ENCODE measurements at places on chromosomes 7 and 10. TPM values are rescaled to one million over a fixed set of nuclear protein-coding genes. Genes with fewer than 3 reads are reported as not detected.

- no peak for DNase-seq
These were observed 49.9 kb upstream of the NANOS1 start for GRCh38 chr10:118979661-118980060.

ENTPD7 gene
- 6.3 TPM for total RNA-seq

GRCh38 chr7:124276005-124276622 is 243.2 kb upstream of the TMEM229A start:
- peak; percentile 38 for DNase-seq

- DNase-seq = no peak
These were observed 9.8 kb downstream of the CDHR1 start for GRCh38 chr10:84204122-84204521.

CCDC7 gene
- 7.4 TPM for total RNA-seq

DNA sequence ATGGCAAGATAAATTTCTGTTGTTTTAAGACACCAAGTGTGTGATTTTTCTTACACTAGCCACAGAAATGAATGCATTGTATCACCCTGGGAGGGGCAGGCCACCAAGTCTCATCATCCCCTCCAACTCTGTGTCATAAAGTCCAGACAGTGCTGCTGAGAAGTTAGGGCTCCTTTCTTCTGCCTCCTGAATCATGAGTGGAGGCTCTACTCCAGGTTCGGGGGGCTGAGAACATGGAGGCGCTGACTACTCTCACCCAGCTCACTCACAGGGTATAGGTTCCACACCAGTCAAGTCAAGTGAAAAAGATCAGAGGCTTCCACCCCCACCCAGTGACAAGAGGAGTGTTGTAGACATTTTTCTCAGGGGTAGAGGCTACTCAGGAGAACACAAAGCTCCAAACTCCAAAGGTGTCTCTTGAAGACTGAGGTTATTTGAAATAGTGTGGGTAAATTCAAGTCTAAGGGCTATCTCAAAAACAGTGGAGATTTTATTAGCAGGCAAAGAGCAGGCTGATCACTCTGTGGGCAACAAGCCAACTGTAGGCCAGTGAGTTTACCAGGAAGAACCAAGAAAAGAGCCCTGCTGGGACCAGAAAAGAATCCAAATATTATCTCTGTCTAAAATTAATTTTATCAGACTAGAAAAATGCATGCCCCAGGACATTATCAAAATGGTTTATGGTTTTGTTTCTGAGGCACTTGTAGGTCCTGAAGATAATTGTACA is 118.6 kb upstream of the RET start:
- no peak for DNase-seq

ENTPD1 gene
- 0.92 TPM for total RNA-seq

All from Calu3 (cell line).